RCC 7860 (cell line): ENCODE measurements at places on chromosomes 2 and 18.
A peak's percentile ranks its signal among the peaks of the same experiment; 100 is the strongest.

- no peak for DNase-seq
Observed at GRCh38 chr2:241534701-241535375, 23.7 kb upstream of the BOK start.

DNA sequence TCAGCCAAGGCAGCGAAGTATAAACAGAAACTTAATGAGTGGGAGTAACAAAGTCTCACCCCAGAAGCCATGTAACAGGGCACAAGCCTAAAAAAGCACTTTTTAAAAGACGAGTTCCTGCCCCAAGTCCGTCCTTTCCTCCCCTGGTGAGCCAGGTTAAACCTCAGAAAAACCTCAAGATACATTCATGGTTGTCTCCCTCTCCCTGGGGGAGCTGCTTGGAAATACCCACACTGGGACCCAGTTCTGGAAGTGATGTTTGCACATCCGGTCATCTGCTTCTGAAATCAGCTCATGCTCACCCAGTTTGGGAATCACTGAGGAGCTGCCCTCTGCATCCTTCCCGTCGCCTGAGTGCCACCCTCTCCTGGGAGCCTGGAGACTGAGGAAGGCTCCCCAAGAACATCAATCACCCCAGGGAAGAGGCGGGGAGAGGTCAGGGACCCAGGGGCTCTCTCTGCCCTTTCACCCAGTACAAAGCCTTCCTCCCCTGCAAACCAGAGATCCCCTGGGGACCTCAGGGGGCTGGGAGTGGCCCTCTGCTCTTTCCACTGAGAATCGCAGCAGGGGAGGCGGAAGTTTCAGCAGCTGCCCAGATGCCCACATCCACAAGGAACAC lies 150.6 kb upstream of the AGAP1 start:
- DNase-seq: peak; percentile 80

GRCh38 chr2:9755008-9755407 lies 88.3 kb upstream of the TAF1B start:
- DNase-seq: no peak

- peak; percentile 100 for DNase-seq
Observed at GRCh38 chr2:233974530-233975071, 57.4 kb downstream of the TRPM8 start.

GRCh38 chr2:215828528-215829184 lies 184.7 kb downstream of the MREG start:
- DNase-seq: peak; percentile 53

DNA sequence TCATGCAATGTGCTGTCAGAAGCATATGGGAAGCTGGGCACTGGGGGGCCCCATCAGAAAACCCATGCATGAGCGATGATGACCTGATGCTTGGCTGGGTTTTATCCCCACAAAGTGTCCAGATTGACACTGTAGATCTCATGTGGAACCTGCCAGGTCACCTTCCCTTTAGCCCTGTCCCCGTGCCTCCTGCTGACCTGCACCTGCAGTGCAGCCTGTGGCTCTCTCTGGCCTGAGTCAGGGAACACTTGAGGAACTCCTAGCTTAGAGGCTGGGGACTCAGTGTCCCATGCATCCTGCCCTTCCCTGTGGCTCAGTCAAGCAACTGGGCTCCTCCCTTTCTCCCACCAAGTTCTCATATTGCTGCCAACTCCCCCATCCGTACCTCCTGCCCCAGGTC lies 57.7 kb downstream of the PDCL3 start:
- DNase-seq: no peak

GRCh38 chr2:167209784-167210183 lies 321.5 kb downstream of the XIRP2 start:
- DNase-seq: no peak

DNA sequence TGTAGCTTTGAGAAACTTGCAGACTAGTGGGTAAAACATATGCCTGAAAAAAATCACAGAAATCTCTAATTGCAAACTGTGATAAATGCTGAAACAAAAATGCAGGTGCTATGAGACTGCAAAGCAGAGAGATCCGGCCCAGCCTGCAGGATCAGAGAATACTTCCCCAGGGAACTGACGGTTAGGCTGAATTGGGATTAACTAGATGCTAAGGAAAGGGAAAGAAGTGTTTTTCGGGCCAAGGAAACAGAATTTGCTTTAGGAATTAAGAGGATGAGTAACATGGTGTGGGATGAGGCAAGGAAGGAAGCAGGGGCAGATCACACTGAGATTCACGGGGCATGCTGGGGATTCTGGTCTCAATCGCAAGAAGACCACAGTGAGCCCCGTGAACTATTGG lies 71.5 kb downstream of the OSBPL6 start:
- no peak for DNase-seq

DNA sequence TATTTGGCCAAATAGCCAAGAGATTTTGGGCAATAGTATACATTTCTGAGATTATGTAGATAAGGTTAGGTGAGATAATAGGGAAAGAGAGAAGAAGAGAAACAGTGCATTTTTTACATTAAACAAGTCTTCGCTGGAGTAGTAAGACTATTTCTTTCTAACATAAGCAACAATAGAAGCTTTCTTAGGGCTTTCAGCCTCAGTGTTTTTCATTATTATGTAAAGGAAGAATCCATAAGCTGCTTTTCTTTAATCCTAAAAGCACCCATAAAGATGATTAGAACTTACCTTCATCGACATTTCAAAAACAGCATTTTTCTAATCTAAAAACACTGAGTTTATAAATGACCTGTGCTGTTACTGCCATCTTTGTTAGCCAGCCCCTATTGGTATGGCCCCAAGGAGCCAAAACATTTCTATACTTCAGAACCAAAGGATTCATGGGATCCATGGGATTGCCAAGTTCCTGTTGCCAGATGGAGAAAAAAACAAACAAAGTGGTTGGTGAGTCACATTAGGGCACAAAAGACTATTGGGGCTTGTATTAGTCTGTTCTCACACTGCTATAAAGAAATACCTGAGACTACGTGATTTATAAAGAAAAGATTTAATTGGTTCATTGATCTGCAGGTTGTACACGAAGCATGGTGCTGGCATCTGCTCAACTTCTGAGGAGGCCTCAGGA lies 88.2 kb downstream of the SCG2 start:
- no peak for DNase-seq

DNA sequence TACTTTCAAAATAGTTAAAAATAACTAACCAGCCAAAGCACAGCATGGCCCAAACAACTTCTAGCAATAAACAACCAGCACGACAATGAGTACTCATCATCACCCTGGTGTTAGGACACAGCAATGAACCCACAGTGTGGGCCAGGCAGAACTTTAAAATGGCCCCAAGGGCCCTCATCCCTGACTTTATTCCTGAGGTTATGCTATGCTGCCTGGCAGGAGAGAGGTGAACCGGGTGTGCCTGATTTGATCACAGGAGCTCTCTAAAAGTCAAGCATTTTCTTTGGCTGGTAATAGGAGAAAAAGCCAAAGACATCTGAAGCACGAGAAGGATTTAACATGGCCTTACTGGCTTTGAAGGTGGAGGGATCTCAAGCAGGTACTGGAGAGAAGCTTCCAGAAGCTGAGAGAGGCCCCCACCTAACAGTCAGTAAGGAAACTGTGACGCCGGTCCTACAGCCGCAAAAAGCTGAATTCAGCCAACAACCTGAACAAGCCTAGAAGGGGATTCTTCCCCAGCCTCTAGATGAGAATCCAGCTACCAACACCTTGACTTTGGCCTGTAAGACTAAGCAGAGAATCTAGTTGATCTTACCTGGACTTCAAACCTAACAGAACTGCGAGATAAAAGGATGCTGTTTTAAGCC lies 115.4 kb downstream of the DDX1 start:
- DNase-seq: no peak

GRCh38 chr18:76098674-76099411 lies 396.2 kb downstream of the ZNF516 start:
- no peak for DNase-seq

DNA sequence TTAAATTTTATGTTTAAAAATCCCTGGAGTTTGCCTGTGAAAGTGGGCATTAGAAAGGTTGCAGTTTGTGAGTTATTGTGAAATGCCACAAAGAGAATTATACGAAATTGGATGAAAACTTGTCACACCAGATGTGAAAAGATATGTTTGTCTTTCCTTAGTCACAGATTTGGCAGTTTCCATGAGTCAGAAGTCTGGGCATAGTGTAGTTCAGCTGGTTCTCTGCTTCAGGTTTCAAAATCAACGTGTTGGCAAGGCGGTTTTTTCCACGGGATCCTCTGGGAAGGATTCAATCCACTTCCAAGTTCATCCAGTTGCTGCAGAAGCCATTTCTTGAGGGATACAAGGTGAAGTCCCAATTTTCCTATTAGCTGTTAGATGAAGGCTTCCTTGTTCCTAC lies 658.0 kb upstream of the CDH2 start:
- DNase-seq: peak; percentile 46

GRCh38 chr2:239389414-239390329 lies 11.1 kb downstream of the HDAC4 start:
- no peak for DNase-seq

DNA sequence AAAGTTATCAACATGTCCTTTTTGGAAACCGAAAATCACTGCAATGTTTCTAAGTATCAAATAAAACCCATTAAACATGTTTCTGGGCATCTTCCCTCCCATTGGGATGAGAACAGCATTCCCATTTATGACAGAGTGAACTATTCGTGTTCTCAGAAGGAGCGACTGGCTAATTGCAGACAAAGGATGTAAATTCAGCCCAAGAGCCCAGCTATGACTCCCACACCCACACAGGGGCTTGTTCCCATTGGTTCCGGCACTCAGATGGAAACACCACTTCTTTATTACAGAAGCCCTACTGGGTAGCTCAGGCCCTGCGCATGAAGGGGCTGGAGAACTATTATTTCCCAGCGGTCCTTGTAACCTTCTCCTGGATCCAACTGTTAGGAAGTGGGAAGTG lies 16.6 kb upstream of the NPAS2 start:
- DNase-seq: no peak

GRCh38 chr2:229162015-229162414 lies 109.1 kb downstream of the PID1 start:
- no peak for DNase-seq

DNA sequence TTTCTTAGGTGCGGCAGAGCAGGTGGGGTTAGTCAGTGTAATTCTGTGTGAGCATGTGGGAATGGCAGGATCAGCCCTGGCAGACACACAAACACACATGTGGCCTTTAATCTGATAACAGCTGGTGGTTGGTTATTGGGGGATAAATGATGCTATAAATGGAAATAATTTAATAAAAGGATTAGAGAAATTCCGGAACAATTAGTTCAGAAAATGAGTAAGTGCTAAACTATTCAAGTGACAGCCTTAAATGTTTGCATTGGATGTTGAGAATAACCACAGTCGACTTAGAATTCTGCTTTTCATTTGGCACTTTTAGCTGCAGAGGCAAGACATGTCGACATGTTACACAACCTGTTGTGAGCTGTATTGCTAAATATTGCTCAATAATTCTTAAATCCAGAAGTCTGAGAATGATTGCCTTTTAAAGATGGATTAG lies 7.2 kb downstream of the SMYD1 start:
- peak; percentile 47 for DNase-seq

GRCh38 chr2:189285962-189286645 lies 106.5 kb upstream of the COL5A2 start:
- DNase-seq: peak; percentile 89

DNA sequence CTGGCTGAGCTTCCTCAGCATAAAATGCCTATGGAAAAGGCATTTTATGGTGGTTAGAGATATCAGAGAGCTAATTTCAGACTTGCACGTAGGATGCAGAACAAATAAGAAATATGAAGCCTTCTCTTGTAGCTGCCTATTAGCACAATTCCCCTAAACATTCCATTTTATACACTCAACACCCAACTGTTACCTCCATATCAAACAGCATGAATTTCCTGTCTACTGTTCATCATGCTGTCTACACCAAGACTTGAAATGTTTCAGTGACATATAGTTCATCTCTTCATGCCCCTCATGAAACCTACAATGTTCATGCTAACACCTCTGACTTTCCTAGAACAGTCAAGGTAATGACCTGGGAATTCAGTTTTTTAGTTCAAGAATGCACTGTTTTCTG lies 249.9 kb downstream of the PIEZO2 start:
- DNase-seq: no peak

GRCh38 chr18:74185860-74186259 lies 37.5 kb downstream of the TIMM21 start:
- no peak for DNase-seq

GRCh38 chr2:213980883-213981282 lies 430.0 kb upstream of the VWC2L start:
- no peak for DNase-seq

GRCh38 chr2:149648282-149649030 lies 60.9 kb upstream of the MMADHC start:
- peak; percentile 97 for DNase-seq

DNA sequence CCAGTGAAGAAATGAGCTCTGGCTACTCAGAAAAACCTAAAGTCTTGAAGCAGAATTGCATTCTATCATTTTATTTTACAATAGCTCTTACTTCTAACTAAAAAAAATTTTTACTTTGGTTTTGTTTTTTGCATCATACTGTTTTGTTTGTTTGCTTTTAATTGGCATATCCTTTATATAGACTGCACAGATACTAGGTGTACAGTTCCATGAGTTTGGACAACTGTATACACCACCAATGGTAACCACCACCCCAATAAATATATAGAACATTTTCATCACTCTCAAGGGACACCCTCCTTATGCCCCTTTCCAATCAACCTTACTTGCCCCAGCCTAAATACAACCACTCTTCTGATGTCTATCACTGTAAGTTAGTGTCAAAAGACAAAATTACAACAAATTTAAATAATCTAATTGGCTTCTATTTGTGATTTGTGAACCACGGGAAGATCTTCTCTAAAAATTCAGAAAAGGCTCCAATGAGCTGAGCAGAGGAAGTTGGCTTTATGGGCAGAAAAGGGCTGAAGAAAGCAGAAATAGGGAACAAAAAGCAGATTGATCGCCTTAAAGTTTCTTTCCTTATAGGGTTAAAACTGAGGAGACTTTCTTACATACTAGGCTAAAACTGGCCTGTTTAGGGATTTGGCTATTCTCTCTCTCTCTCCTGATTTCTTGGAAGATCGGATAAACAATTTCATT lies 22.2 kb upstream of the SOS1 start:
- DNase-seq: no peak

- DNase-seq: no peak
Observed at GRCh38 chr2:77325395-77325794, 196.8 kb downstream of the LRRTM4 start.
